Uterus (tissue), 4 donors: ENCODE measurements at places on chromosomes 2 and 18.

GRCh38 chr18:8463791-8464190 is 145.4 kb upstream of the RAB12 start:
- H3K4me3 ChIP-seq, result no peak overlapping the region
- no peaks in the 10 kb centered on the region for H3K36me3 ChIP-seq
- DNase-seq, result no peak

DNA sequence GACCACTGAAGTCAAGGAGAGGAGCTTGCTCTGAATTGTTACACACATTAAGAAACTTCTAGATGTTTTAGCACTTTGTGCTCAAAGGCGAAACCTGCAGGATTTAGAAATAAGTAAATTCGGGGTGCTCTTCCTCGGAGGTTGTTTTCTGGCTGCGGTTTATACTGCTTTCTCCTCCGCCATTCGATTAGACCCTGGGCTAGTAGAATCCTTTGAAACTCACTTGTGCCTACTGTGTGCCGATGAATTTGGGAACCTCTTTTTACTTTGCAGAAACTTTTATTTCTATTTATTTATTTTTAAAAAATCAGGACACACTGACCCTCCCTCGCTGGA is 3.5 kb downstream of the MEIS1 start:
- H3K27me3 ChIP-seq, result no peaks in the 10 kb centered on the region
- peak overlapping the region; percentile 100 for H3K27ac ChIP-seq
- H3K4me3 ChIP-seq, result peak overlapping the region; percentile 97
- no peaks in the 10 kb centered on the region for H3K4me1 ChIP-seq
- no peak for DNase-seq

- H3K36me3 ChIP-seq, result no peaks in the 10 kb centered on the region
- H3K4me1 ChIP-seq, result no peaks in the 10 kb centered on the region
- no peak overlapping the region for H3K27ac ChIP-seq
- no peak overlapping the region for H3K4me3 ChIP-seq
These were observed 39.7 kb upstream of the NABP1 start for GRCh38 chr2:191638079-191638801.

DNA sequence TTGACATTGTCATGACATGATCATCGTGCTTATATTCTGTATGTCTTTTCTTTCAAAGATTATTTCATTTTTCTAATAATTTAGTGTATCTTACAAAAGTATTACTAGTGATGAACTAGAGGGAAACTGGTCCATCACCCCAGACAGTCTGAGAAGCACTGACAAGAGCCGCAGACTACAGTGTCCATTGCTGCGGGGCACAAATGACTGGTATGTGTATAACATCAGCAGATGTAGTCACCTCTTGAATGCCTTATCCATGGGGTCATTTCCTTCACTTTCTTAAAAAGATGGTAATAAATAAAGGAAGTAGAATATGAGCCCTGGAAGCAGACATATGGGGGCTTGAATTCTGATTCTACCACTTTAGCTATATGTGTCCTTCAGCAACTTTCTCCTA is 29.6 kb downstream of the NEMP2 start:
- DNase-seq, result no peak
- no peaks in the 10 kb centered on the region for H3K27me3 ChIP-seq
- no peak overlapping the region for H3K4me3 ChIP-seq
- no peaks in the 10 kb centered on the region for H3K36me3 ChIP-seq

GRCh38 chr18:73577365-73577764 is 570.3 kb downstream of the FBXO15 start:
- no peaks in the 10 kb centered on the region for H3K4me1 ChIP-seq
- H3K36me3 ChIP-seq, result no peaks in the 10 kb centered on the region
- no peak overlapping the region for H3K27ac ChIP-seq

- no peaks in the 10 kb centered on the region for H3K27me3 ChIP-seq
- no peak for DNase-seq
- no peaks in the 10 kb centered on the region for H3K36me3 ChIP-seq
- no peak overlapping the region for H3K27ac ChIP-seq
These were observed 254.8 kb downstream of the RNF152 start for GRCh38 chr18:61637905-61638595.

DNA sequence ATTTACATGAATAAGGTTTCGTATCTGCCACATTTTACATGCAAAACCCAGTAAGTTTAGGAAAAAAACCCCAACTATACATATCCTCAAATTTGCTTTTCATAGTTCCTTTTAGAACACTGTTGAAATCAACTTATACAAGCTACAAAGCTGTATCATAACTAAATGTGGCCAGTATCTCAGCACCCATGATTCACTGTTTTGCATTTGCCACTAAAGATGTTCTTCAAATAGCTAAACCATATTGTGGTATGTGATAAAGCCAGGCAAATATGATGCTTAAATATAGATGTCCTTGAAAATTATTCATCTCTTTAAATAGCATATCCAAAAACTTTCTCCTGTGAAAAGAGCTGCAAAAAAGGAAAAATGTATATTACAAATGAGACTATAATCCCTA is 29.9 kb downstream of the ROCK2 start:
- no peak overlapping the region for H3K4me3 ChIP-seq
- no peak for DNase-seq
- no peak overlapping the region for H3K27ac ChIP-seq
- no peaks in the 10 kb centered on the region for H3K4me1 ChIP-seq
- no peaks in the 10 kb centered on the region for H3K27me3 ChIP-seq

GRCh38 chr2:133760376-133760775 is 192.1 kb upstream of the NCKAP5 start:
- H3K27ac ChIP-seq, result no peak overlapping the region
- H3K36me3 ChIP-seq, result no peaks in the 10 kb centered on the region
- no peaks in the 10 kb centered on the region for H3K27me3 ChIP-seq
- no peak for DNase-seq

GRCh38 chr2:61045226-61045625 is 20.4 kb upstream of the SANBR start:
- H3K4me3 ChIP-seq, result no peak overlapping the region
- DNase-seq, result no peak
- no peak overlapping the region for H3K27ac ChIP-seq
- H3K36me3 ChIP-seq, result no peaks in the 10 kb centered on the region
